Amygdala (tissue), 56 donors: ENCODE measurements at places on chromosomes 4 and X.

- no peak for DNase-seq
Observed at GRCh38 chr4:184252136-184253071, 34.7 kb upstream of the ENPP6 start.

GRCh38 chr4:78613522-78614321 lies 62.2 kb downstream of the ANXA3 start:
- DNase-seq = no peak

DNA sequence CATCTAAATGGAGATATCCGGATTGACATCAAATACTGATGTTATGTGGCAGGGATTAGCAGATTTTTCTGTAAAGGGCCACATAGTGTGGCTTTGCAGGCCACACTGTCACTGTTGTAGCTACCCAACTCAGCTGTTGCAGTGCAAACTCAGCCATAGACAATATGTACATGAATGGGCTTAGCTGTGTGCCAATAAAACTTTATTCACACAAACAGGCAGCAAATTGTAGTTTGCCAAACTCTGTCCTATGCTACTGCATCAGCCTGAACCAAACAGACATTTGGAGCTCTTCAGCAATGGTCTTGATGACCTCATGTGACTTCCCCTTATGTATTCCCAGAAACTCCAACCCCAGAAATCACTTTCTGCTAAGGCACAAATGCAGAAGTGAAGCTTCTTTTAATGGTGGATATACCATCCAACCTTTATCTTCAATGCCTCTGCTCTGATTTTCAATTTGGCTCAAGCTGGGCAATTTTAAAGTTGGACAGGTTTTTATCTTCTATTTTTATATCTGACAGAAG lies 18.4 kb upstream of the TRPC5OS start:
- no peak for DNase-seq

GRCh38 chr4:135411251-135411650 lies 1209.7 kb upstream of the PABPC4L start:
- no peak for DNase-seq

- DNase-seq = no peak
Observed at GRCh38 chr4:47538825-47539154, 53.7 kb downstream of the ATP10D start.

DNA sequence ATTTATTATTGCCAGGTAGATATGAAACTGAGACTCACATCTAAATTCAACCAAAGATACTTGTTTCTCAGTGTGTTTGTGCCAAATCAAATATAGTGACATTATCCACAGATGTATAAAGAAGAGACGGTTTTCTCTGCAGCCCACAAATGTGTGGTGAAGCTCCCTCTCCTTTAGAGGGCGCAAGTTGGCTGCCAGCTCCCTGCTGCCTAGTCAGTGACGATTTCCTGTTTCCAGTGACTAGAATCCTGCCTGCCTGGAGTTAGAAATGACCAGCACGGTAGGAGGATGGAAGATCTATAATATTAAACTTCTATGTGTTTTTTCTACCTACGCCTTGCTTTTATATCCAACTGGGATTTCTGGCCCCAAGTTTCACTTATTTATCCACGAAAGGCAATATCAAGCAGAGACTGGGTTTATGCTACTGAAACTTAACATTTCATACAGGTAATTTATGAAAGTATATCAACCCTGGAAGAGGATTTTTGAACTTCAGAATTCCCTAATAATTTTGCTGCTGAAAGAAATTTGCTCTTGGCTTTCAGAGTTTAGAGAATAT lies 1793.7 kb upstream of the TENM3 start:
- no peak for DNase-seq

GRCh38 chr4:152579107-152579764 lies 43.3 kb upstream of the FBXW7 start:
- no peak for DNase-seq

- no peak for DNase-seq
Observed at GRCh38 chr4:94451051-94451694, 569 bp upstream of the PDLIM5 start.

DNA sequence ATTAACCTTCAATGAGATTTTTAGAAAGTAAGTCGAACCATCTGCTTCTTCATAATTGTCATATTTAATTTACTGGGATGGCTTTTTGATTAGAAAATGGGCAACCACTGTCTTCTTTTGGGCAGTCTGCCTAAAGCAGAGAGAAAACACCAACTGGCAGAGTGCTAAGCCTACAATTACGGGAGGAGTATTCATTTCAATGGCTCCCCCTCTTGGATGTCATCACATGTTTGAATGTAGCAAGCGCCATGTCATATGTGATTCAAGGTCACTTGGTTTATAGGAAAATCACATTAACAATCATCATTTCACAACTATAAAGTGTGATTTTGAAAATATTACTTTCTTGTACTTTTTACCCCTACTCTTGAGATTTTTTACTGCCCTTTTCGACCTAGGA lies 261.9 kb downstream of the FRMPD4 start:
- DNase-seq = no peak

DNA sequence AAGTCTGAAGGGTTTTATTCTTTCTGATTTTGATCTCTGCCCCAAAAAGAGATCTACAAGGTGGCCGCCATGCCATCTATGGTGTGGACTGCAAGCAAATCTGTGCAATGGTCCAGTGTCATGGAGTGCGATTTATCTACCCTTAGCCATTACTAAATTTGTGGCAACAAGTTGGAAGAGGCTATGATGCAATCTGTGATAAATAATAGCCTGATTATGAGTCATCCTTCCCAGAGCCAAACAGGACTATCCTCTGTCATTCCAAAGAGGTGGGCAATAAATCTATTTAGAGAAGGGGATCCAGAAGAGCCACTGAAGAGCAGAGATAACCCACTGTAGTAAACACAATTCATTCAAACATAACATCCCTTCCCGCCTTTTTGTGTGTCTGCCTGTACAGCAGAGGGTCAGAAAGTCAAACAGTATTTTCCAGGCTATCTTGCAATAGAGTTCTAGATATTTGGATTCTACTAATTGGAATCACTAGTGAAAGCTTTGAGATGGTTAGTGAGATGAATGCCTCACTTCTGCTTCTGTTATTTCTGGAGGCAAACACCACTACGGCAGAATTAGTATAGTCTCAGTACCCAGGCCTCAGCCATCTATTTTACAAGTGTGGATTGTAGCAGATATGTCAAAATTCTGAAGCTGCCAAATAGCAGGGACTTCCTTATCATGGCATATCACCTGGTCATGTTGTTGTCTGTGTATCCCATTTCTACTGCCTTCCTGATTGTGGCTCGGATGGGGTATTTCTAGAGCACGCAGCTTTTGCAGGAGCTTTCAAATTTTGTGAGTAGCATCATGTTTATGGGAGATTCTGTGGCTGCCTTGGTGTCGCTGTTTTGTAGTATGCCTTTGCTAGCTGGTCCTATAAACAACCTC lies 192.0 kb downstream of the SMIM20 start:
- no peak for DNase-seq

DNA sequence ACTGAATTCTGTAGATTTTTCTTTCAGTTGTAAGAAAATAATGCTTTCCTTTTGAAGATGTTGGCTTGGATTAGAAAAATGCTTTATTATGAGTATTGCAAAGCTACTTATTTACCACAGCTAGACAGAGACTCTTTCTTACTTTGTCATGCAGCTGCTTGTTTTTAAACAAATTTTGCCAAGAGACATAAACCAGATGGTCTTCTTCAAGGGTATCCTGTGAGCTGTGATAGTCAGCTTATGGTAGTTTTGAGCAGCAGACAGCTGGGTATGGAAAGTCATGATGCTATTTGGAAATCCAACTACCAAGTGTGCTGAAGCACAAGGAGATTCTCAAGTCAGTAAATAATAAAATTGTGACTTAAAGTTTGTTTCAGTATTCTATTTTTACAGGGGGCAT lies 941.5 kb downstream of the DMD start:
- DNase-seq = no peak

GRCh38 chr4:137307806-137308205 lies 224.5 kb downstream of the PCDH18 start:
- DNase-seq = no peak

GRCh38 chr4:71300964-71301363 lies 37.9 kb upstream of the SLC4A4 start:
- no peak for DNase-seq

GRCh38 chrX:154742613-154743012 lies 8.3 kb downstream of the GAB3 start:
- DNase-seq = no peak

- DNase-seq = no peak
Observed at GRCh38 chrX:88982933-88983332, 235.9 kb downstream of the CPXCR1 start.

- no peak for DNase-seq
Observed at GRCh38 chrX:107119283-107119682, 661 bp upstream of the RBM41 start.

DNA sequence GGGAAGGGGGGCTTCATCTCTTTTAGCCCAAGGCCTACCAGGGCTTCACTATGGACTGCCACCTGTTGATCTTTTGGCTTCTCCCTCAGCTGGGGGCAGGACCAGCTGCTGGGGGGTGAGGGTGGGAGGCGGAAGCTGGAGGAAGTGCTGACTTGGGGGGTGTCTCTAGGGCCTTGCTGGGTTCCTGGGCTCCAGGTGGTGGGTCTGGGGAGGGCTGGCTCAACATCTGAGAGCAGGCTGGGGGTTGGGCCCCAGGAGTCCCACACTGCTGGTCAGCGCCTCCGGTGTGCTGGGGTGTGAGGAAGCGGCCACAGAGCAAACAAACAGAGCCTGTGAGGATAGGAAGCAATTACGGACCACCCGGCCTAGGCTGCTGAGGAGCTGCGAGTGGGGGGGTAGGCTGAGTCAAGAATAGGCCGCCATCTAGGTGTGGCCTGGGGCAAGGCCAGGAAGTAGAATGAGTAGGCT lies 85.7 kb downstream of the EFNB1 start:
- no peak for DNase-seq

DNA sequence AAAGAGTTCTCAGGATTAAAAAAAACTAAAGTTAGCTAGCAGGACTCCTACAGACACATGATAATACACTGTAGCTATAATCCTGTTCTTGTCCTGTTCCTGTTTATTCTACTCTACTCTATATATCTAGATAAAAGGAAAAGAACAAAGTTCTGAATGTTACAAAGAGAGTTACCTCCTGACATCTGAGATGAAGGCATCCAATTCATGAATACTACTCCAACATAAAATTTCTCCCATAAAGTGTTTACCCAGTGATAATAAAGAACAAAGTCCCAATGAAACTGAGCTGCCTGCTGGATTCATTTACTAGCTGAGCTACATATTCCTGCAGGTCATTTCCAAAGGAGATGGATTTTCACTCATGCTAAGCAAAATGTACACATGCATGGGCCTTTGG lies 27.1 kb downstream of the SEPSECS start:
- DNase-seq = no peak
